ENCODE measurements at places on chromosomes 4 and X.

DNA sequence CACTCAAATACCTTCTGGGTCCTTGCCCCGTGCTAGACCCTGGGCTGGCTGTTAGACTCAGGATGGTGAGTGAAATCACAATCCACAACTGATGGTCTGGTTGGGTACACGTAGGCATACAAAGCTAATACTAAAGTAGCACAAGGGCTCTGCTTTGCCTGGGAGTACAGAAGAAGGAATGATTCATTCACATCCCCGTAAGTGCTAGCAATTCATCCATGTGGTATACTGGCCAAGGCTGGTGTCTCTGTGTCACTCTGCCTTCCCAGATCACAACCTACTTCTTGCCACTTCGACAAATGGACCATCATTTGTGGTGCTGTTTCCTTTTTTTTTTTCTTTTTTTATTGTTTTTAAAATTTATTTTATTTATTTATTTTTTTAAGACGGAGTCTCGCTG is 19.7 kb upstream of the RBM47 start:
- no peak for DNase-seq

- no peak for DNase-seq
Observed at GRCh38 chrX:16076834-16077233, 46.5 kb upstream of the GRPR start.

DNA sequence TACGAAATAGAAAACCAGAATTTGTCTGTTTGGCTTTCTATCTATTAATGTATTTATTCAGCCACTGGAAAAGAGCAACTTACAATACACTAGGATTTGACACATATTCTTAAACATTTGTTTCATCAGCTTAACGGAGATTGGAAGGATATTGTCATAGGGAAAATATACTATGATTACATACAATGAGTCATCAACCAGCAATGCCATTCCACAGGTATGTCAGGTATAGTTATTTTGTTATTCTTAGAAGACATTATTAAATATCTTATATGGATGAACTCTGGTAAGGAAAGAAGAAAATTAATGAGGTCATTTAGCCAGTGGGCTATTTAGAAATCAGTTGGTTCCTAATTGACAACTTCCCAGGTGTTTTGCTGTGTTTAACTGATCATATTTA is 926.6 kb downstream of the STIM2 start:
- DNase-seq: no peak

- no peak for DNase-seq
Observed at GRCh38 chr4:77877167-77877566, 14.5 kb downstream of the MRPL1 start.

DNA sequence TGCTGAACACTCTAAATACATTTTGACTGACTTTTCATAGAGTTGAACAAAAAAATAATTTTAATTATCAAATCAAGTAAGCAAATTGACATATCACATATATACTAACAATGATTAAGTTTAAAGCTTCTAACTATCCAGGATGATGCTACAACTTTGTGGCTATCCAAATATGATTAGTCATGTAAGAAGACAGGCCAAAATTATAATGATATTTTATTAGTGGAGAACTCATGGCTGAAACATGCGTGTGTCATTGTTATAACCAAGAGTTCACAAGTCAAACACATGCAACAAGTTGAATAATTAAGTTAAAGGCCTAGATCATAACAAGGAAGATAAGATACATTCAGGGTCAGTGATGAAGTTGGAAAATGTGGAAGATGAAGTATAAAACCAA is 346.8 kb downstream of the FSTL5 start:
- DNase-seq: peak; percentile 45

GRCh38 chr4:152471251-152471792 is 64.6 kb downstream of the FBXW7 start:
- no peak for DNase-seq

Measured in HCEC 1CT (cell line).